ENCODE measurements at places on chromosomes 3 and 15.
A peak's percentile ranks its signal among the peaks of the same experiment; 100 is the strongest.

- H3K4me1 ChIP-seq: peaks cover 6% of the 10 kb centered on the region
- peak overlapping the region; percentile 69 for H3K4me3 ChIP-seq
- peak overlapping the region; percentile 85 for H3K27ac ChIP-seq
- no peaks in the 10 kb centered on the region for H3K36me3 ChIP-seq
- DNase-seq: no peak
Observed at GRCh38 chr3:171491361-171491760, 31.2 kb upstream of the TNIK start.

GRCh38 chr3:50627407-50628051 lies 10.6 kb downstream of the MAPKAPK3 start:
- DNase-seq: no peak
- peaks cover 75% of the 10 kb centered on the region for H3K4me1 ChIP-seq
- H3K27ac ChIP-seq: peak overlapping the region; percentile 64
- H3K4me3 ChIP-seq: peak overlapping the region; percentile 59

GRCh38 chr3:189995129-189995528 lies 125.6 kb downstream of the P3H2 start:
- H3K27ac ChIP-seq: no peak overlapping the region
- no peak overlapping the region for H3K4me3 ChIP-seq
- DNase-seq: no peak
- no peaks in the 10 kb centered on the region for H3K36me3 ChIP-seq
- H3K4me1 ChIP-seq: no peaks in the 10 kb centered on the region

- no peaks in the 10 kb centered on the region for H3K4me1 ChIP-seq
- no peak overlapping the region for H3K4me3 ChIP-seq
- H3K36me3 ChIP-seq: no peaks in the 10 kb centered on the region
- DNase-seq: no peak
Observed at GRCh38 chr3:54349231-54349652, 226.9 kb downstream of the CACNA2D3 start.

DNA sequence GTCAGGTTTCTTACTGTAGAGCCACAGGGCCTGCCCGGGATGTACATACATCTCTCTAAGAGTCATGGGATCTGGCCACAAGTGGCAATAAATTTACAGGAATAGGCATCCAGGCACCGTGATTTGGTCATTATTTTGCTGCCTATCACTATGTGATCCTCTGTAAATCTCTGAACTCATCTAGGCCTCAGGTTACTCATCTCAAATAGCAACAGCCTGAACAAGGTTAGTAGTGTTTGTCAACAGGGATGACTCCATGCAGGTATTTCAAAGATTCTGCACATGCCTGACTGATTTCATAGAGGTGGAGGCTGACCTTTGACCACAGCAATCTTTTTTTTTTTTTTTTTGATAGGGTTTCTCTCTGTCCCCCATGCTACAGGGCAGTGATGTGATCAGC lies 88.8 kb upstream of the TBL1XR1 start:
- H3K27ac ChIP-seq: no peak overlapping the region
- no peak for DNase-seq
- no peaks in the 10 kb centered on the region for H3K27me3 ChIP-seq
- H3K4me1 ChIP-seq: peaks cover 10% of the 10 kb centered on the region

DNA sequence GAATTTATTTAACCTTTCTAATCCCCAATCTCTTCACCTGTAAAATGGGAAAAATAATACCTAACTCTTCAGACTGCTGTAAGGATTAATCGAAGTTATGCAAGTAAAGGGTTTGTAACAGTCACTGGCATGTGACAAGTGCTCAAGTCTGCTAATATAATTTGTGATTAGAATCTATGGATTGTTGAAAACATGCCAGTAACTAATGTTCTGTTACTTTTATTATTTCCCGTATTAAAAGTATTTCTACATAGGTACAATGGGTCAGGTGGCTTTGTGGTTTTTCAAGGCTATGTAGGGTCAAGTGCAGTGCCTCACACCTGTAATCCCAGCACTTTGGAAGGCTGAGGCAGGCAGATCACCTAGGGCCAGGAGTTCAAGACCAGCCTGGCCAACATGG lies 29.4 kb downstream of the ULK4 start:
- peak overlapping the region; percentile 32 for H3K27ac ChIP-seq
- H3K36me3 ChIP-seq: peaks cover 7% of the 10 kb centered on the region
- no peak for DNase-seq
- H3K4me1 ChIP-seq: peaks cover 4% of the 10 kb centered on the region
- H3K27me3 ChIP-seq: no peaks in the 10 kb centered on the region
- no peak overlapping the region for H3K4me3 ChIP-seq

GRCh38 chr15:59371458-59372351 lies 966 bp downstream of the MYO1E start:
- peaks cover 12% of the 10 kb centered on the region for H3K4me1 ChIP-seq
- H3K27me3 ChIP-seq: peaks cover 74% of the 10 kb centered on the region
- DNase-seq: no peak
- H3K36me3 ChIP-seq: peaks cover 11% of the 10 kb centered on the region
- H3K27ac ChIP-seq: no peak overlapping the region

DNA sequence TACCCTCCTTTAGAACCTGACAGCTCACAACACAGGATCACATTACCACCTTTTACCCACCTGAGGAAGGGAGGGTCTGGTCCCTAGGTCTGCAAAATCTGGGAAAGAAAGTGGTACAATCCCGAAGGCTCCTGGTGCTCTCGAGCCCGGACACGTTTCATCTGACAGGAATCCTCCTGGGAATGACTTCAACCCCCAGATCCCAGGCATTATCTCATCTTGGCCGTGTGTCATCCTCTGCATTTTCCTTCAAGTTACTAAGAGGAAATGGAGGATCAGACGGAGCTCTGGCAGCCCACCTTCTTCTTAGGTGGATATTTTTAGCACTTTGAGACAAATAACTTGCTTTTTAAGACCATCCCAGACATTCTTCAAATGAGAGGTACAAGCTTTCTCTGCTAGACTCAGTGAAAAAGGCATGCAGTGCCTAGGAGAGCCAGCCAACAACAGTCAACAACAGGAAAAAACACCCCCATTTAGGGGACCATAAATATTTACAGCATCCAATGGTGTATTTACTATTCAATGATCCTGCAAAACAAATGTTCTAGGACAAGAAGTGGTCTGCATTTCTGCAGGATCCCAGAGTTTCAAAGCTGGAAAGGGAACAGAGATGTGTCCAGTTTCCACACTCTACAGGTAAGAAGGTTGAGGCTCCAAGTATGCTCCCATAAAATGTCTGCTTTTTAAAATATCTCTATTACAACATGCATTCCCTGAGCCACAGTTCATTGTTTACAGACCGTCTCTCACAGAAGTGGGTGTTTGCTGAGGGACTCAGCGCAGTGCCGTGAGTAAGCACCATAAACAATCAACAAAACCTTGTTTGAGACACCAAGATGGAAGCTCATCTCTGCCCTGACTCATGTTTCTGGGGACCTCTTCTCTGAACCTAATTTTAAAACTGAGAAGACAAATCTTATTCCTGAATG lies 38.3 kb upstream of the ARHGEF3 start:
- no peaks in the 10 kb centered on the region for H3K27me3 ChIP-seq
- no peaks in the 10 kb centered on the region for H3K36me3 ChIP-seq
- peaks cover 22% of the 10 kb centered on the region for H3K4me1 ChIP-seq
- DNase-seq: no peak

DNA sequence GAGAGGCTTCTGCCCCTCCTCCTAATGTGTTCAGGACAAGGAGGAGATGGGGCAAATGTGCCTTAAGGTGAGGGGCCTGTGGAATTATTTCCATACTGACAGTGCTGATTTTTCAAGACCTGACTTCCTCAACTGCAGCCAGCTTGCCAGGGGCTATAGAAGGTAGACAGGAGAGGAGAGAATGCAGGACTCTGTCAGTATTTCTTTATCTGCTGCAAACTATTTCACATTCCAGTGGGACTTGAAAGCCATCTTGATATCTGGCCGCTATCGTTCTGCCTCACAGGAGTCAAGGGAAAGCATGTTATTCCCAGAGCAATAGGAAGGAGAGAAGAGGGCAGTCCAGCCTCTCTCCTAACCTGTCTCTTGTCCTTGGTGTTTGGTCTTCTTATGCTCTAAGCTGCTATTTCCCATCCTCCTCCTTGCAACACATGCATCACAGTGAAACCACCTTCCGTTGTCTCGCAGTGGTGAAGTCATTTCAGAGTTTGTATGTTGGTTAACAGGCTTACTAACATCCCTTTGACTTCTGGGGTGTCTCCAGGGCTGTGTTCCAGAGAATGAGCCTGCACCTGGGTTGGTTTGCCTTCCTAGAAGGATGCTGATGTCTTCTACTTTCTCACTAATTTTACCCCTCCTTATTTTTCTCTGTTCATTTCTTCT lies 95.1 kb upstream of the MRPS22 start:
- H3K4me1 ChIP-seq: no peaks in the 10 kb centered on the region
- H3K4me3 ChIP-seq: no peak overlapping the region
- peaks cover 58% of the 10 kb centered on the region for H3K27me3 ChIP-seq
- no peak for DNase-seq

DNA sequence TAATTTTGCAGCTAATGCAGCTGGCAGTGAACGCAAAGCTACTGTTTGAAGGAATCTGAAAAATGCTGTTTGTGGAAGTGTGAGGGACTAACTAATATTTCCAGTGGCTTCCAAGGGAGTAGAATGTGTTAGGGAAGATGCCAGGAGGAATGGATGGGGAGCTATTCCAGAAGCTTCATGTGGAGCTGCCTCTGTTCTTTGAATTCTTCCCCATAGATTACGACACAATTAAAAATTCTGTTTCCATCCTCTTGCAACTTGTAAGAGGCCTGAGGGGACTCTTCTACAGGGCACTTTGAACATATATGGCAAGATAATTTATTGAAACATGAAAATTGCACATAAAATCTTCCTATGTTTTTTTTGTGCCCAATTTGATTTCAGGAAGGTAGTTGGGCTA lies 74.3 kb upstream of the CTXND1 start:
- no peak overlapping the region for H3K27ac ChIP-seq
- H3K36me3 ChIP-seq: no peaks in the 10 kb centered on the region
- peaks cover 23% of the 10 kb centered on the region for H3K27me3 ChIP-seq
- DNase-seq: no peak
- H3K4me3 ChIP-seq: no peak overlapping the region

- H3K36me3 ChIP-seq: peaks cover 30% of the 10 kb centered on the region
- no peak for DNase-seq
- peak overlapping the region; percentile 100 for H3K27ac ChIP-seq
- no peaks in the 10 kb centered on the region for H3K27me3 ChIP-seq
Observed at GRCh38 chr15:68277131-68277602, 378 bp upstream of the FEM1B start.

GRCh38 chr3:22045882-22046281 lies 294.9 kb upstream of the ZNF385D start:
- H3K4me3 ChIP-seq: no peak overlapping the region
- no peak overlapping the region for H3K27ac ChIP-seq
- H3K27me3 ChIP-seq: no peaks in the 10 kb centered on the region
- no peaks in the 10 kb centered on the region for H3K36me3 ChIP-seq
- no peaks in the 10 kb centered on the region for H3K4me1 ChIP-seq
- DNase-seq: no peak

GRCh38 chr3:155219106-155219505 lies 74.4 kb downstream of the STRIT1 start:
- H3K36me3 ChIP-seq: no peaks in the 10 kb centered on the region
- H3K27ac ChIP-seq: no peak overlapping the region
- H3K4me3 ChIP-seq: no peak overlapping the region
